MCF 10A (cell line): ENCODE measurements at places on chromosomes 12 and 14. TPM values are rescaled to one million over a fixed set of nuclear protein-coding genes. Genes with fewer than 3 reads are reported as not detected.

- no peak for DNase-seq
Observed at GRCh38 chr12:120413901-120414695, 23.8 kb upstream of the COX6A1 start.

DNA sequence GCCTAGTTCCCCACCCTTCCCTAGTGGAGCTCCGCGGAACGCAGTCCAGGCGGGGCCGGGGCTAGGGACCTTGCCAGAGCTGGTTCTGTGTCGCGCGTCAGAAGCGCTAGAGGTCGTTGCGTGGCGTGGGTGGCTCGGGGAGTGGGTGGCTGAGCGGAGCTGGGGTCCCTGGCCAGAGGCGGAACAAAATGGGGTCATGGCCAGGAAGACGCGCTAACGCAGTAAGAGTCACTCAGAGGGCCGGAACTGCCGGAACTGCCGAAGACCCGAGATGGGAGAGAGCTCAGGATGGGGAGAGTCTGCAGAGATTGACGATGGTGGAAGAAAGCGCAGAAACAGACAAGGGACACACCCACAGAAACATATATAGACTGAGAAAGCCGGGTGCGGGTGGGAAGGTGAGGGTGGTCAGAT lies 4.8 kb downstream of the DGKA start:
- no peak for DNase-seq

GRCh38 chr14:35351897-35352273 lies 52.7 kb downstream of the NFKBIA start:
- DNase-seq = no peak

- no peak for DNase-seq
Observed at GRCh38 chr12:121250359-121250758, 40.4 kb downstream of the P2RX4 start.

DNA sequence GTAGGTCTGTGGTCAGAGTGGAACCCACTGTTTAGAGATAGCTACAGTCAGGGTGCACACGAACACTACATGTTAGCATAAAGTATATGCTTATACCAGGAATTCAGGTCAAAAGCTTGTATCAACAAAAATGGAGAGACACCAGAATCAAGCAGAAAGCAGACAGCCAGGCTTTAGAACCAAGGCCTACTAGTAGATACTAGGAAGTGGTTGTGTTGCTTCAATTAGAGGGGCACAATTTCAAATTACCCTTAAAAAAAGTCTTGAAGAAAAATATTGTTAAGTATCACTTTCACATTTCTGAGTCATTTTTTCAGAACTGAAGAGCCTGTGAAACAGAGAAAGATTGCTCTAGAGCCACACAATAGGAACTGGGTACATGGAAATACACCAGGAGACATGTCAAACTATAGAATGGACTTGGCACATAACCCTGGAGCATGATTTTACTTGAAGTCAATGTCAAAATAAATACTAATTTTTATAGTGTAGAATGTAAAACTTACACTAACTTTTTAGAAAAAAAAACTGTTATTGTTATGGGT lies 41.6 kb downstream of the LRRC9 start:
- DNase-seq = no peak

- DNase-seq = no peak
Observed at GRCh38 chr12:124311292-124312109, 16.6 kb downstream of the RFLNA start.

GRCh38 chr12:49555631-49556390 lies 12.1 kb downstream of the MCRS1 start:
- DNase-seq = no peak

DNA sequence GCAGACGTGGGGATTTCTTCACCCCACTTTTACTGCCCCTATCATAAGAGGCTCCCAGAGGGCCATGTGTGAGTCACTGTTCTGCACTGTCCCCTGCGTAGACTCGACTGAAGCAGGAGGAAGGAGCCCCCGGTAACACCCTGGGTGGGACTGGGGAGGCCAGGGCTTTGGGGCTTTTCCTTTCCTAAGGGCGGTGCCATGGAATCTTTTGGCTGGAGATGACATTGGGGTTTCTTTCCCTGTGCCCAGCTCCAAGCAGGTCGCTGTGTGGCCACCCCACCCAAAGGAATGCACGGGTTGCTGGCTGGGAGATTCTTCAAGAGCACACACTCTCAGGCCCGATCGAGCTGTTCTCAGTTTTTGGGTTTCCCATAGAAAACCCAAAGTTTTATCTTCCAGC lies 62.3 kb upstream of the RIN3 start:
- DNase-seq = no peak

DNA sequence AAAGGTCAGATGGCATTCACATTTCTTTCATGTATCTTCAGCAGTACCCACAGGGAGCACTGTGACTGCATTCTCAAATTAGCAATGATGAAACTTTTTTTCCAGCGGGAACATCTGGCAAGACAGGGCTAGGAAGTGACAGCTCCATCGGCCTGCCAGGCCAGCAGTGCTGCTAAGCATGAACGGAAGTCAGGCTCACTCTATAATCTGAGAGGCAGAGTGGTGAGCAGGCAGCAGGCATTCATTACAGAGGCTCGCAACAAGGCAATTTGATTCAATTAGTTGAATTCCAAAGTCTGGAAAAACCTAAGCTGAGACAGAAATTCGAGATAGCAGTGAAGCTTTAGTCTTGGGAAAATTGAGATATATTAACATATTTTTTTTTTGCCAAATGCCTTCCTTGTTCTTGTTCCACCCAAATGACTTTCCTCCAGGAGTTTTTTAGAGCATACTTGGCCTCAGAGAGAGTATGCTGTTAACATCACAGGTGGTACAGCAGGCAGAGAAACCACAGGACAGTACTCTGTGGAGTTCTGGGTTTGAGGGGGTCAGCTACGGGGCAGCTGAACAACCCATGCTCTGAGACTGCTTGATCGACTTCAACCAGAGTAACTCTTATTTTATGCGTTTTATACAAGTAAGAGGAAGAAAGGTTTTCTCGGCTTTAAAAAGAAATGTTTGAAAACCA lies 414.9 kb downstream of the APAF1 start:
- DNase-seq = peak; percentile 27

DNA sequence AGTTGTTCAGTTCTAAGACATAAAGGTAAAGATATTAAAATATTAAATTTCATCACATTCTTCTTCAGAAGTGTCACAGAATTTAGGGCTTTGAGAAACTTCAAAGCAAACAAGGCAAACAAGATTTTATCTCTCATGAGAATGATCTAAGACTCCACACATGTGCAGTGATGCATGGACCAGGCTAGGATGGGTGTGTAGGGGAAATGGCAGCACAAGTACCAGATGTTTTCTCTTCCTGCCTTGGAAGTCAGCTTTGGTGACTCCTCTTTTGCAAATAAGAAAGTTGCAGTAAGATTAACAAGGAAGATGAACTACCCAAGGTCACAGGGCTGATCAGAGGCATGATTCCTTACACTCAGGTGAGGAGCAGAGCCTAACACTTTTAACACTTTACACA lies 163.8 kb upstream of the LMNTD1 start:
- DNase-seq = no peak

GRCh38 chr12:25960961-25961360 lies 2.5 kb downstream of the RASSF8 start:
- no peak for DNase-seq

DNA sequence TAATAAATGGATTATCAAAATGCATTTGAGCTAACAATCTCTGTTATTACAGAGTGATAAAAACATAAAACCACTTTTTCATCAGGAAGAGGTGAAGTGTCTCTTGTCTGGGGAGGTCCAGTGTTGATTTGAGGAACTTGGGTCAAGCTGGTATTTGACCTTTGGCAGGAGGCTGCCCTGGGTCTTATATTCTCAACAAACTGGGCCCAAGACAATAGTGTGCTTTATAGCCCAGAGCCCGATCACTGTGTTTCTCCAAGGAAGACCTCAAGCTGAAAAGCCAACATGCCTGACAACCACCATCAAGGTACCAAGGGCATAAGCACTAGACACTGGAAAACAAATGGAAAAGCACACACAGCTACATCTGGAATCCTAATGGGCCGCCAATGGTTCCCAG lies 137.0 kb downstream of the SLC25A21 start:
- DNase-seq = peak; percentile 1

DNA sequence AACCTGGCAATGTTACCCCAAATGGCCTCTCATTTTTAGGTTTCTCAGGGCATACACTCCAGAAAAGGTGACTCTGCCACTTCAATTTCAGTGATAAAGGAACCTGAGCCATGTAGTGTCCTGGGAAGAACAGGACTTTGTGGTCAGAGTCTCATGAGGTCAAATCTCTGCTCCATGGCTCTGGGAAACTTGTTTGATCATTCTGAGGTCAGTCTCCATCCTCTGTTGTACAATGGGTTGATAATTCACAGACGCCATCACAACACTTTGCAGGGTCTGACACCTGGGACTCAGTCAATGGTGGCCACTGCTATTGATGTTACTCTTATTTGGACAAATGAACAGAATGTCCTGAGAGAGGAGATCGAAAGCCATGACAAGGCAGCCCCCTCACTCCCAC lies 31.1 kb upstream of the SMOC1 start:
- DNase-seq = no peak

DNA sequence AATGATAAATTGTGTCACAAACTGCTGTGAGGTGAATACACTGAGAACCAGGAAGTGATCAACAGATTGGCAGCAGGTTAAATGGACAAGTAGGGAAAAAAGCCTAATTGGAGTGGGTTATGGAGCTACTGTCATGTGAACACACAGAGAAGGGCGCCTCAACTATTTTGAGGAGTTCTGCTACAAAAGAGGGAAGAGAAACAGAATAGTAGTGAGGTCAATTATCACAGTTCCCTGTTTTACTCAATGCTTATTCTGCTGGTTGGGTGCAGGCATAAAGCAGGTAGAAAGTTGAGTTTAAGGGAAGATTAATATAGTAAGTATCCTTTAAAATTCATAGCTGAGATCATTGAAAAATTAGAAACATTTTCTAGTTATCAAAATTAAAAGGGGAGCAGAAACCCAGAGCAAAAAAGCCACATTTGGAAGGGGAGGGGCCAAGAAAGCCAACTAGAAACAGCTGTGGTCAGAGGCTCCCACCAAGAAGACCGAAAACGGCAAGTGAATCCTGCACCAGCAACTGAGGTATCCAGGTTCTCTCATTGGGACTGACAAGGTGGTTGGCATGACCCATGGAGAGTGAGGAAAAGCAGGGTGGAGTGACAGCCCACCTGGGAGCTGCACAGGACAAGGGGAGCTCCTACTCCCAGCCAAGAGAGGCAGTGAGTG lies 105.7 kb downstream of the ZC3H14 start:
- no peak for DNase-seq

- DNase-seq = no peak
Observed at GRCh38 chr14:58907803-58908202, 270.0 kb downstream of the DACT1 start.

DNA sequence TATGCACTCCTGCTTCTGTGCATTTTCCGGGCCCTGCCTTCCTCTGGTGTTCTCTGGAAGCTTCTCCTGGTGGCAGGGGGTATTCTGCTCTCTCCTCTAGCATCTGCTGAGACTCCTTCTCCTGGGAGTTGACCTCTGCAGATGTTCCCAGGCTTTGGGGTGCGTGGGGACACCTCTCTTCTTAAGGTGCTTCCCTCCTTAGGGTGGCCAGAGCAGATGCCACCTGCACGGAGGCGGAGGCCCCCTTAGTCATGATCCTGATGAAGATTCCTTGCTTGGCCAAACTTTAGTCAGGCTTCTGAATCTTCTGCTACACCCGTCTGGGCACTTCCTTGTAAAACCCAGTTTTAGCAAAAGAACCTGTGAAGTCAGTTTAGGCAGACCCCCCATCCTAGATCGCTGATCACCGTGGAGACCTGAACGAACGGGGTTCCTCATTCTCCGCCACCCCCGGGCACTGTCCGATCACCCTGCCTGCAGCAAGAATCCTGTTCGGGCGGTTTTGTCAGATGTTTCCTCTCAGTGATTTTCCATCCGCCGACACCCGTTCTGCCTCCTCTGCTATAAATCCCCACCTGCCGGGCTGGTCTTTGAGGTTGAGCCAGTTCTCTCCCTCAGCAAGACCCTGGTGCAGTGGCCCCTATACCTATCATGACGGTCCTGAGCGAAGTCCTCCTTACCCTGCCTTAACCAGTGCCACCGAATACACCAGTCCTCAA lies 111.9 kb downstream of the CALM1 start:
- no peak for DNase-seq

GRCh38 chr12:54358191-54358944 lies 5.9 kb downstream of the GPR84 start:
- DNase-seq = no peak

DNA sequence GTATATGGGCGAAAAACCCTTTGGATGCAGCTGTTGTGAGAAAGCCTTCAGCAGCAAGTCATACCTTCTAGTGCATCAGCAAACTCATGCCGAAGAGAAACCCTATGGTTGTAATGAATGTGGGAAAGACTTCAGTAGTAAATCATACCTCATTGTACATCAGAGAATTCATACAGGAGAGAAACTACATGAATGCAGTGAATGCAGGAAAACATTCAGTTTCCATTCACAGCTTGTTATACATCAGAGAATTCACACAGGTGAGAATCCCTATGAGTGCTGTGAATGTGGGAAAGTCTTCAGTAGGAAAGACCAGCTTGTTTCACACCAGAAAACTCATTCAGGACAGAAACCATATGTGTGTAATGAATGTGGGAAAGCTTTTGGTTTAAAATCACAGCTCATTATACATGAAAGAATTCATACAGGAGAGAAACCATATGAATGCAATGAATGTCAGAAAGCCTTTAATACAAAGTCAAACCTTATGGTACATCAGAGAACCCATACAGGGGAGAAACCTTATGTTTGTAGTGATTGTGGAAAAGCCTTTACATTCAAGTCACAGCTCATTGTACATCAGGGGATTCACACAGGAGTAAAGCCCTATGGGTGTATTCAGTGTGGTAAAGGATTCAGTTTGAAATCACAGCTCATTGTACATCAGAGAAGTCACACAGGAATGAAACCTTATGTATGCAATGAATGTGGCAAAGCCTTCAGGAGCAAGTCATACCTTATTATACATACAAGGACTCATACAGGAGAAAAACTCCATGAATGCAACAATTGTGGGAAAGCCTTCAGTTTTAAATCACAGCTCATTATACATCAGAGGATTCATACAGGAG lies 21.4 kb downstream of the ZNF268 start:
- peak; percentile 6 for DNase-seq

GRCh38 chr12:1367331-1368291 lies 226.8 kb downstream of the FBXL14 start:
- DNase-seq = no peak

DNA sequence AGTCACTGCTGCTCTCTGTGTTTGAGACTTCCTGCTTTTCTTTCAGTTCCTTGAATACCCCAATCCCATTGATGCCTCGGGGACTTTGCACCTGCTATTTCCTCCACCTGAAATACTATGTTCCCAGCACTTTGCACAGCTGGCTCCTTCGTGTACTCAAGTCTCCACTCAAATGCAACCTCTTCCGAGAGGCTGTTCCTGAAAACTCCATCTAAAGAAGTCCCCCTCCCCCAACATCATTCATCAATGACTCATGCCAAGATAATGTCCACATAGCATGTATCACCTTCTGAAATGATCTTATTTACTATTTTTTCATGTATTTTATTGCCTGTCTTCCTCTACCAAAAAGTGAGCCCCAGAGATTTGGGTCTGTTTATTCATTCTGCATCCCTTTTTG lies 48.6 kb downstream of the HSPB8 start:
- peak; percentile 5 for DNase-seq

Gene B3GNT4
- total RNA-seq = 1.5 and 1.8 TPM in 2 replicates

Gene CLEC14A
- total RNA-seq = not detected in 2 replicates

Gene SLCO1C1
- total RNA-seq = not detected in 2 replicates

Gene NGB
- total RNA-seq = not detected in 2 replicates

Gene CCDC197
- total RNA-seq = not detected in 2 replicates

Gene PTGDR
- not detected in 2 replicates for total RNA-seq

Gene SRRM4
- total RNA-seq = not detected in 2 replicates

Gene FOXJ2
- total RNA-seq = 19.7 and 21.1 TPM in 2 replicates

Gene PMCH
- not detected in 2 replicates for total RNA-seq
